Hepatocyte (in vitro differentiated cells): ENCODE measurements at places on chromosomes 5 and 9. TPM values are rescaled to one million over a fixed set of nuclear protein-coding genes. Genes with fewer than 3 reads are reported as not detected.

The PCDHB10 gene
- polyA plus RNA-seq: 2.7 and 2.8 TPM in 2 replicates

The IL9 gene
- polyA plus RNA-seq: not detected in 2 replicates

The PITX1 gene
- 141 and 156 TPM in 2 replicates for polyA plus RNA-seq

The IL3 gene
- polyA plus RNA-seq: not detected in 2 replicates

The DOCK2 gene
- 0.62 TPM in 1 of 2 replicates, not detected in the other for polyA plus RNA-seq

GRCh38 chr9:37413311-37413710 is 9.2 kb upstream of the GRHPR start:
- DNase-seq: no peak

DNA sequence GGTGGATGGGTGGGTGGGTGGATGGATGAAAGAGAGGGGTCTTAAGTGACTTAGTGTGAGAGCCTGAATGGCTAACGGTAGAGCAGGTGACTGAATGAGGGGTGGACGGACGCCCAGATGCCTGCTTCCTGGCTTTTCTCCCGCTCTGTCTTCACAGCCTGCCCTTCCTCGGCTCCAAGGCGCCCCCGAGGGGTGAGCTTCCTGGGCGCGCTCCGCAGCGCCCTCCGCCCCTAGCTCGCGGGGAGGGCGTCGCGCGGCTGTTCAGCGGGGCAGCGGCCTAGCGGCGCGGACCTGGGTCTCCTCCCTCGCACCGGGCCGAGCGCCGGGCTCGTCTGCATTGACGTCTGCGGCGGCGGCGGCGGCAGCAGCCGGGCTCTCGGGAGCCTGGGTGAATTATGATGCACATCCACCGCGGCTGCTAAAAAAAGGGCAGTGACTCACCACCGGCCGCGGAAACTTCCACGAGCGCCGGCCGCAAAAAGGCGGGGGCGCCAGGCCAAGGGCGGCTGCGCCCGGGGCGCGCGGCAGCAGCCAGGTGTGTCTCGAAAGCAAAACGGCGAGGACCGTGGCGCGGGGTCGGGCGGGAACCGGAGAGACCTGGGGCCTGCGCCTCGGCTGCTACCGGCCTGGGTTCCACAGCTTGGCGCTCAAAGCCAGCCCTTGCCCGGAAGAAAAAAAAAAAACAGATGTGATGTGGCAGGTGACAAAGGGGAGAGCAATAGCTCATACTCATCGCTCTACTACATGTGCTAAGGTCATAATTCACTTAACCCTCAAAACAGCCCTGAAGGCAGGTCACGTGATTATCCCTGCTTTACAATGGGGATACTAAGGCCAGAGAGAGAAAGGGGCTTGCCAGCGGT is 143.0 kb upstream of the ADRA1B start:
- DNase-seq: peak; percentile 88

DNA sequence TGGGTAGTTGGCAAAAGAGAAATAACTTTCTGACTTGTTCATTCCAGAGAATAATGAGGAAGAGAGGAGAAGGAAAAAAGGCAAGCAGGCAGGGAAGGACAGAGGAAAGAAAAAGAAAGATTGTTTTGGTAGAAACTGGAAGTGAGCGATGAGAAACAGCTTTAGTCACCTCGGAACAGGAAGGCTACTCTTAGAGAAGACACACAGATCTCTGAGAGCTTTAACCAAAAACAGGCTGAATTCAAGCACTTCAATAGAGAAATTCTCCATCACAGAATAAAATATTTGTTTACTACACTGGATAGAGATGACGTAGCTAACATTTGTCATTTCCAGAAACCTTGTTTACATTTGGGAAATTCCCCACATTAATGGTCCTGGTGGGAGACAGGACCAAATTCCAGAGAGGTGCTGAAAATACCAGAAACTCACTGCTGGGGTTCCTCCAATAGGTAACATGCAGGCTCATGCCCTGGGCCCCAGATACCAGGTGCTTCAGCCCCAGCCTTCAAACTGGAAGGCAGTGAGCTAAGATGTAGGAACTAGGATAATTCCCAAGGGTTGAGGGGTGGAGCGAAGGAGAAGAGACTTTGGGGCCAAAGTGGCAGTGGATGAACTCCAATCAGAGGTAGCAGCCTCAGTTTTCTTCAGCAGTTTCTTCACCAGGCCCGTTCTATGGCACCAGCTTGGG is 227.7 kb upstream of the GRAMD2B start:
- DNase-seq: no peak

- DNase-seq: no peak
Measured at GRCh38 chr5:131671409-131671808, 36.4 kb upstream of the RAPGEF6 start.

GRCh38 chr5:54719384-54720283 is 202.1 kb downstream of the SNX18 start:
- DNase-seq: no peak

GRCh38 chr5:135880801-135881200 is 14.8 kb downstream of the IL9 start:
- DNase-seq: no peak

DNA sequence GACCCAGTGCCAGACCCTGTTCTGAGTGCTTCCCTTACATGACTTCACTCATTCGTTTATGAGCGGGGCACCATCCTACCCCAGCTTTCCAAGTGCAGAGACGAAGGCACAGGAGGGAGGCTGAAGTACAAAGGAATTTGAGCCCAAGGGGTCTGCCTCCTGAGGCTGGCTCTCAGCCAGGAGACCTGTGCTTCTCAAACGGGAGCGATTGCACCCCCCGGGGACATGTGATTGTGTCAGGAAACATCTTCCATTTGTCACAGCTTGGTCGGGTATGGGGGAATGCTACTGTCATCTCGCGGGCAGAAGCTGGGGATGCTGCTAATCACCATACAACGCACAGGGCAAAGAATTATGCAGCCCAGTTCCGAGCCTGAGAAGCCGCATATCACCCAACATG is 23.9 kb downstream of the ADCY2 start:
- DNase-seq: no peak

GRCh38 chr9:83967073-83967472 is 12.9 kb downstream of the HNRNPK start:
- no peak for DNase-seq
